ENCODE measurements at places on chromosomes 12 and 14.

DNA sequence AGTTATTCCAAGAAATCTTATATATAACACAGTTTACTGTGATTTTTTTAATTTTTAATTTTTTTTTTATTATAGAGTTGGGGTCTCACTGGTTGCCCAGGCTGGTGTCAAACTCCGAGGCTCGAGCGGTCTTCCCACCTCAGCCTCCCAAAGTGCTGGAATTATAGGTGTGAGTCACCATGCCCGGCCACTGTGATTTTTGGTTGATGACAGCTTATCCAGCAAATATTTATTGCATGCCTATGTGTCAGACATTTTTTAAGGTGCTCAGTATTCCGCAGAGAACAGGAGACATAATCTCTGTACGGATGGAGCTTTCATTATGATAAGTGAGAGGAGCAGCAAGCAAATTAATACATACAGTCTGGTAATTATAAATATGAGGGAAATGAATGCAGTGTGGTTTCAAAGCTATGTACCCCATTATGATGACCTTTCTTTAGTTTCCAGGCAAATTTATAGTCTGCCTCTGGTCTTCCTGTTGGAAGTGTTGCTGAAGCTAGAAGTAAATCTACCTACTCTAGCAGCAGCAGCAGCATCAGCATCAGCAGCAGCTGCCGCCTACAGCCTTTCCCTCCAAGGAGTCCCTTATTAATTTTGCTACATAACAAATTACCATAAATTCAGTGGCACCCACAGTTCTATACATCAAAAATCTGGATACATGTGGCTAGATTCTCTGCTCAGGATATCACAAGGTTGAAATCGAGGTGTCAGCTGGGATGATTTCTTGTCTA lies 32.3 kb downstream of the FRS2 start:
- no peak for DNase-seq

DNA sequence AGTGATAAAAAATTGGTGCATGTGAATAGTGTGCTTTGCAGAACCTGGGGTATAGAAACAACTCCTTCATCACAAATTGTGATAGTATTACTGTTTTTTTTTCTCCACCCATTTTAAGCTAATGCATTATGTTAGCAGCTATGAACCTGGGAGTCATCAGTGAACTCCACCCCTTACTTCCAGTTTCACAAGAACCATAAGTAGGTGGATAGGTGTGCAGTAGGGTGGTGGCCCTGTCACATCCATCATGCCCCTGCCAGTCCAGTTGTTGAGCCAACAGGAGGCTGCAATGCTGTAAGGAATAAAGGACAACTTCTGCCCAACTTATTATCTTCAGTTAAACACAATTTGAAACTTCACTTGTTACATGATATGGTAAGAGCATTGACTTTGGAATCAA lies 85.7 kb downstream of the ABCD2 start:
- no peak for DNase-seq

DNA sequence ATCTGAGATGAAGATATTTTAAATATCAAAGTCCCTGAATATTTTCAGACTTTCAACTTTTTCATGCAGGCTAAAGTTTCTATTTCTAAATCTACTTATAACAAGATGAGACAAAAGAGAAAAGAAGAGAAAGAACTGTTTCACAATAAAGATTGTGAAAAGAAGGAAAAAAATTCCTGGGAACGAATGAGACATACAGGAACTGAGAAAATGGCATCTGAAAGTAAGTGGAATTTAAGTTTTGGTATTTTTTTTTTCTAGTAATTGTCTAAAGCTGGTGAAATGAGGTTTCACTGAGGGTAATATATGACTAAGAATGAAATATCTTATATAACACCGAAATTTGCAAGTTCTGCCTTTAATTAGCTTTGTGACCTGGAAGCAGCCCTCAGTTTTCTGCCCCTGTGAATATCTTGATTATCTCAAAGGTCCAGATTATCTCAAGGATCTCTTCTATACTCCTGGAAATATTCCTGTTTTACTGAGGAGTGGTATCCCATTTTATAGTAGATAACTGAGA lies 55.7 kb upstream of the PRPF39 start:
- DNase-seq = no peak

DNA sequence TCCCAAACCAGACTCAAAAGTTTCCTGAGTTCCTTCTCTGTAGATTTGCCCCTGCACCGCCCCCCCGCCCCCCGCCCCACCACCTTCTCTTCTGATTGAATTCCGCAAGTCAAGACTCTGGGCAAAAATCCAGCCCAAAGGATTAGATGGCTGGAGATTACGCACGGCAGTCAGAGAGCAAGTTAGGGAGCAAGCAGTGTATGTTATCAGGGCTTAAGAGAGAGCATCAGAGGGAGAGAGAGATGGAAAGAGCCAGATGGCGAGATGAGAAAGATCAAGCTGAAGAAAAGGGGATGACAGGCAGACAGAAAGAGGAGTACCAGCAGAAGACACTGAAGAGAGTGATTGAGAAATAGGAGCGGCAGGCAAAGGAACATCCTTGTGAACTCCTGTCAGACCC lies 13.9 kb upstream of the ANKRD33 start:
- DNase-seq = no peak

DNA sequence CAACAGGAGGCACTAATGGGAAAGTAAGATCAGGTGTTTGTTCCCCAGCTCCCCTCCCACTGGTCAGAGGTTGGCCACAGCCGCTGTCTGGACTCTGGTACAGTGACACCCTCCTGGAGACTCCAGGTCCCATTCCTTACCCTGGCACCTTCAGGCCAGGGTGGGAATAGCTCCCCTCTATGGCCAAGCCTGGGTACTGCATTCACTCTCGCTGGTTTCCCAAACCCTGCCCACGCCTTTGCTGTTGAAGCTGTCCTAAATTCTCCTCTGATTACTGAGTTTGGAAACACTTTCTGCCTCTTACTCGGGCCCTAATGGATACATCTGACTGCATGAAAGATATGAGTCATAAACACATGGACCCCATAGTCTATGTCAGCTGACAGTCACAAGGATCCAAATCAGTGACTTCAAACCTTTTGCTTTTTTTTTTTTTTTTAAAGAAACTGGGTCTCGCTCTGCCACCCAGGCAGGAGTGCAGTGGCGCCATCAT lies 17.9 kb downstream of the HRK start:
- no peak for DNase-seq

Measured in effector CD8-positive, alpha-beta T cell (primary cell).